ENCODE measurements at places on chromosomes 6 and 20.

DNA sequence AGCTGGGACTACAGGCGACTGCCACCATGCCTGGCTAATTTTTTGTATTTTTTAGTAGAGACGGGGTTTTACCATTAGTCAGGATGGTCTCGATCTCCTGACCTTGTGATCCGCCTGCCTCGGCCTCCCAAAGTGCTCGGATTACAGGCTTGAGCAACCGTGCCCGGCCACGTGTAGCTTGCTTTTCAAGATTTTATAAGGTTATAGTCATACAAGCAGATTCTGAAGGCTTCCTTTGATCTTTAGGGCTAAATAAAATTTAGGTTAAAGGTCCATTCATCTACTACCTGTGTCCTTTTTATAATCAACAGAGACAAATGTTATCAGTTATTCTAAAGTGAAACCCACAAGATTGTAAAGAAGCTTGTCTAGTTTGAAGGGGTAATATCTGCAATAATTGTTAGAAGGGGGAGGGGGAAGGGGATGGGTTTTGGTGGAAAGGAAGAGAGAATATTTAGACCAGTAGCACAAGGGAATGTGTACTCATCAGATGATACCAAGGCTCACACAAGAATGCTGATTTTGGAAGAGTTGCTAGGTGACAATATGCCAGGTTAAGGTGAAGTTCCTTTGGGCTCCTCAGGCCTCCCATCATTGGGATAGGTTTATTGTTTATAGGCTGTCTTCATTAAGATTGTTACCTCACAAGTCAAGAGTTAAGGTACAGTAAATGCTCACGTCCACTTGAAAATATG lies 284.7 kb downstream of the ALDH8A1 start:
- no peak for DNase-seq

DNA sequence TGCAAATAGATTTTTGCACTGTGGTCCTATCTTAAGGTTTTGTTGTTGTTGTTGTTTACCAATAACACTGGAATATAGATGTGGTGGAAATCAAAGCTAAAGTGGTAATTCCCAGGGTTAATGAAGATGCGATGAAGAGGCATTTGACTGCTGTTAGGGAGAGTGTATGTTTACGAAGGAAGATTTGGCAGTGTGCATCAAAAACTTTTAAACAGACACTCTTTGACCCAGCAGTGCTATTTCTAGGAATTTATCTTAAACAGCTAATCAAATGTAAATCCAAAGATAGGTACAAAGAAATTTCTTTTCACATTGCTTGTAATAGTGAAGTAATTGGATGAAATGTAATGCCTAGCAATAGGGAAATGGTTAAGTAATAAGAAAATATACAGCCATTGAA lies 34.0 kb downstream of the KDM1B start:
- DNase-seq, result no peak

- DNase-seq, result no peak
Observed at GRCh38 chr6:163455552-163455951, 41.0 kb downstream of the QKI start.

DNA sequence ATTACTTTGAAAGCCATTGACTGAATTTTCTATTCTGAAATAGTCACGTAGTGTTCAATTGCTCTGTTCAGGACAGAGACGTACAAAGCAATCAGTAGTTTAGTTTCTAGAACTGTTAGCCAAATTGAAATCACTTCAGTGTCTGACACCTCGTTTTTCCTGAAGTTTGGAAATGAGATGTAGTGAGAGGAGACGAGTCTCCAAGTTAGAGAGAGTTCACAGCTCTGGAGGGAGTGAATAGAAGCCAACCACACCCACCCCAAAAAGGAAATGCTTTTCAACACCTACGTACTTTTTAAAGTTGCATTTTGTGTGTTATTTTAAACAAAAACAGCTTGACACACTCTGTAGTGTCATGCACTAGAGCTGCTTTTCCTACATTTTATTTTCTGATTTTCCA lies 296.0 kb downstream of the ADGRG6 start:
- no peak for DNase-seq

- DNase-seq, result no peak
Observed at GRCh38 chr20:60420676-60421229, 462.5 kb downstream of the CDH26 start.

- DNase-seq, result no peak
Observed at GRCh38 chr20:35886537-35886936, 67.8 kb downstream of the SCAND1 start.

GRCh38 chr6:146265056-146265455 lies 236.2 kb downstream of the GRM1 start:
- no peak for DNase-seq

GRCh38 chr20:43140726-43141125 lies 49.0 kb downstream of the PTPRT start:
- no peak for DNase-seq

- no peak for DNase-seq
Observed at GRCh38 chr20:21548390-21549035, 34.6 kb upstream of the NKX2-2 start.

GRCh38 chr6:75281653-75282052 lies 2.9 kb downstream of the TMEM30A start:
- DNase-seq, result no peak

- peak; percentile 17 for DNase-seq
Observed at GRCh38 chr6:157669747-157670216, 153.3 kb upstream of the SNX9 start.

GRCh38 chr6:4586469-4586859 lies 189.7 kb upstream of the CDYL start:
- no peak for DNase-seq

- DNase-seq, result no peak
Observed at GRCh38 chr6:154297721-154298120, 58.9 kb downstream of the IPCEF1 start.

DNA sequence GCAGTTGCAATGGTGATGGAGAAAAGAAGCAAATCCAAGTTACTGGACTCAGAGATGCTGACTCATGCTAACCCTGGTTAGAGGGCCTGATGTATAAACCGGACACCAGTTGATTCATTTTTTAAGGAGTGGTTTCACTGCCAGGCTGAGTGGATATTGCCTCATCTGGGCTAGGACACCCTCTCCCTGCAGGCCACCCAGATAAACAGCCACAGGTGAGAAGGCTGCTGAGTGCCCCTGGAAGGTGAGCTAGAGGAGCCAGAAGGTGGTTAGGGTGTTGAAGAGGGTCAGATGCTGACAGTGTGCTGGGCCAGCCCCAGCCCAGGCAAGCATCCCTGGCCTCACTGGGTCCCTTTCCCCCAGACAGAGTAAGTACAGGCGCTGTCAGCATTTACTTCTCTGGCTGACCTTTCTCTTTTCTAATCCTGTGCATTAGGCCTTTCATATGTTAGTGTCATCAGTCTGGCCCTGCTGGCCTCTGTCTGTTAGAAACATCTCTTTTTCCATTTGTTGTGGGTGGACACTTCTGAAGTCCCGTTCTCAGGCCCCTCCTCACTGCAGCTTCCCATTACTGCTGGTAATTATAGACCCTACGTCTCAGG lies 13.5 kb downstream of the EPB41L1 start:
- no peak for DNase-seq

DNA sequence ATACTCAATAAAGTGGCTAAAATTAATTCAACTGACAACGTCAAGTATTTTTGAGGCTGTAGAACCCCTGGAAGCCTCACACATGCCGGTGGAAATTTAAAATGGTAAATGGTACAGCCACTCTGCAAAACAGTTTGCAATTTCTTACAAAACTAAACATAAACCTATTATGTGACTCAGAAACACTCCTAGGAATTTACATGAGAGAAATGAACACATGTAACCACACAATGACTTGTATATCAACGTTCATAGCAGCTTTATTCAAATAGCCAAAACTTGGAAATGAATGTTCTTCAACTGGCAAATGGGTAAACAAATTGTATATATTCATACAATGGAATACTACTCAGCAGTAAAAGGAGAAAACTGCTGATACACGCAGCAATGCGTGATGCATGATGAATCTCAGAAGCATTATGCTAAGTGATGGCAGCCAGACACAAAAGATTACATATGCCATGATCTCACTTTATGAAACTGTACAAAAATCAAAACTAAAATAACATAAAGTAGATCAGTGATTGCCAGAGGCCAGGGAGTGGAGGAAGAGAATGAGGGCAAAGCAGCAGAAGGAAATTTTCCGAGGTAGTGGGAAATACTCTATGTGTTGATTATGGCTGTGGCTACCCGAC lies 112.5 kb downstream of the FAM50B start:
- DNase-seq, result no peak

- no peak for DNase-seq
Observed at GRCh38 chr6:121944354-121944753, 455.1 kb upstream of the HSF2 start.

GRCh38 chr6:111625099-111625416 lies 19.4 kb upstream of the TRAF3IP2 start:
- DNase-seq, result no peak

Measured in non-pigmented ciliary epithelial cell (primary cell).